ENCODE measurements at places on chromosomes 11 and 22. TPM values are rescaled to one million over a fixed set of nuclear protein-coding genes. Genes with fewer than 3 reads are reported as not detected.

The HMOX1 gene
- not detected for polyA plus RNA-seq

The LAMTOR1 gene
- polyA plus RNA-seq, result 100 TPM

The OR4A16 gene
- not detected for polyA plus RNA-seq

The CASP12 gene
- not detected for polyA plus RNA-seq

The SYT8 gene
- polyA plus RNA-seq, result not detected

The NTM gene
- polyA plus RNA-seq, result 39.4 TPM

The TMEM126A gene
- polyA plus RNA-seq, result 89.9 TPM

The BTG4 gene
- polyA plus RNA-seq, result not detected

The YPEL4 gene
- 18.4 TPM for polyA plus RNA-seq

The FXYD2 gene
- polyA plus RNA-seq, result 4.8 TPM

The RIMBP3C gene
- 0.07 TPM for polyA plus RNA-seq

Measured in neural cell (in vitro differentiated cells).